ENCODE measurements at places on chromosomes 7 and 10. TPM values are rescaled to one million over a fixed set of nuclear protein-coding genes. Genes with fewer than 3 reads are reported as not detected.

GRCh38 chr7:117385363-117386109 is 41.8 kb downstream of the ASZ1 start:
- no peak for DNase-seq

DNA sequence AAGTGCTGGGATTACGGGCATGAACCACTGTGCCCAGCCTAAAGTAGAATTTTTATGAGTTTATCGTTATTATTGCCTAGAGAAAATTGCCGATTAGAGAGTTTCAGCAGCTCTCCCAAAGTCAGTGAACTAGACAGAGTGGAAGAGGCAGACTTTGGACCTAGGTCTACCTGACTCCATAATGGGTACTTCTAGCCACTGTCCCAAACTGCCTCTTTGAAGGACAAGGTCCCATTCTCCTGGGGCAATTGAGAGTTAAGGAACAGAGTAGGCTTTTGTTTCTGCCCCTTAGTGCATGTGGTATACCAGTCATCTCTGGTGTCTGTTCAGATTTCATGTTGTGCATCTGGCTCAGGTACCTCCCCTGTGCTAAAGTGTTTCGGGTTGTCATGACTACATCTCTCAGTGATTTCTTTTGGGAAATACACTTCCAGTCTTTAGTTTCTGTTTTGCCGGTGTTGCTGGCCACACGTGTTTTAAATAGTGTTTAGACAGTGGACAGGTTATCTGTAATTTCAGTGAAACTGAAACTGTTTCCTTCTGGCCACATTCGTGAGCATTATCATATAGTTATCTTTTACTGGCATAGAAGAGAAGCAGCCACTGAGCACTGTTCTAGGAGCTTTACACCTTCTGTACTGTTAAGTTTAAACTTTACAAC is 4.7 kb downstream of the TMEM236 start:
- no peak for DNase-seq

DNA sequence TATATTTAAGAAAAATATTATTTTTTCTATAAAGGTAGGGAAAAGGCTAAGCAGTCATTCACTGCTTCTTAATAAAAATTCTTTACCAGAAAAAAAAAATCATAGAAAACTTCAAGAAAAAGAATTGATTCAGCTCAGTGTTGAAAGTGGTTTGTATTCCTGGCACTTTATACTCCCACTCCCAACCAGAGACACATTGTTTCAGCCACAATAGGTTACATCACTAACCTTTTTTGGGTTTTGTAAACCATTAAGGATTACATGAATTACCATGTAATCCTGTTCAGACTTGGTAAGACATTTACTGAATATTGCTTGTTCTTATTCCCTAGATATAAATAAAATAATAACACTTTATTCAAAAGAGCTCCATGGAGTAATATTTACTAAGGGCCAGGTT is 46.6 kb downstream of the MINPP1 start:
- no peak for DNase-seq

DNA sequence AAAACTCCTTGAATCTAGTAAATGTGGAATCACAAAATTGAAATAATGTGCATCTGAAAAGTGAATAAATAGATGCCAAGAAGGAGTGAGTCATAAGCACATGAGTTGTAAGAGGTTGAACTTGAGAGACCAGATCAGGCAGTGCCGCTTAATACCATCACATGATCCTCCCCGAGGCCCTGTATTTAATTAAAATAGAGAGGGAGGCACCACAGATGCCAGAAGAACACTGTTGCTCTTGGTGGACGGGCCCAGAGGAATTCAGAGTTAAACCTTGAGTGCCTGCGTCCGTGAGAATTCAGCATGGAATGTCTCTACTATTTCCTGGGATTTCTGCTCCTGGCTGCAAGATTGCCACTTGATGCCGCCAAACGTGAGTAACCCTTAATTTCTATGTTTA is at the start of gene GPNMB:
Gene GPNMB (plus strand): TSS at position 221 of the 400 bp plus-strand sequence. CDS start 83 bp downstream, at position 304.
- DNase-seq: no peak

DNA sequence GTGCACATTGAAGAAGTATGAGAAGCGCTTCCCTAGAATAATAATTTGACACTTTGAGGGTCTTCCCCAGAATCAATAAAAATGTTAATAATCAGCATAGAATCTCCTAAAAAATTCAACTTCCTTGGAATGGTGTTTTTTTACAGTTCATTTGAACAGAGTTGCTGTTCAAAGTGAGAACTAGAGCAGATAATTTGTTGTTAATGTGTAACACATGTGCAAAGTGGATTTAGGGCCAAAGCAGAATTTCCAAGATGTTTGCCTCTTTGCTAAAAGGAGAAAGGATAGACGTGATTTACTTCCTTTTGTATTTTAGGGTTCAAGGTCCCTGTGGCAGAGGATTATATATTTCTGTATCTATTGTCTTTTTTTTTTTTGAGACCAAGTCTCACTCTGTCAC is 73.8 kb downstream of the ZNF277 start:
- no peak for DNase-seq

MYL10 gene
- total RNA-seq: not detected

TMEM140 gene
- total RNA-seq: 32.4 TPM
